ENCODE measurements at places on chromosomes 7 and 10.

- no peak overlapping the region for H3K4me3 ChIP-seq
- no peaks in the 10 kb centered on the region for H3K27me3 ChIP-seq
- DNase-seq = no peak
- H3K4me1 ChIP-seq = no peaks in the 10 kb centered on the region
- H3K36me3 ChIP-seq = no peaks in the 10 kb centered on the region
- H3K27ac ChIP-seq = no peak overlapping the region
Measured at GRCh38 chr7:31023877-31024276, 28.2 kb upstream of the ADCYAP1R1 start.

DNA sequence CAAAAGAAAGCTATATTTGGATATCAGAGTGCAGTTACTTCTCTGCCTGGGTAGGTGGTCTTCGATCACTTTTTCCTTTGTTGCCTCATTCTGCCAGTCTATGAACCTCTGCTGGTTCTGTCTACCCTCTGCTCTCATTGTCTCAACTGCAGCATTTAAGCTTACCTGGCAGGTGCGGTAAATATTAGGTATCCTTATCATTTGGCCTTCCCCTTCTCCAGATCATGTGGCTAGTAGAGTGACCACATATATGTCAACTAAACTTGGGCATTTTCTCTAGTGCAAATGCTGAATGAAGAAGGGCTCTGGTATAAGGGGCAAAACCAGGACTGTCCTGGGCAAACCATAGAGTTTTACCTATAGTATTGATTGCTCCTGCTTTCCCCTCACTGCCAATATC lies 180.8 kb downstream of the MDFIC start:
- H3K4me3 ChIP-seq = no peak overlapping the region
- no peak overlapping the region for H3K27ac ChIP-seq
- no peaks in the 10 kb centered on the region for H3K27me3 ChIP-seq
- no peaks in the 10 kb centered on the region for H3K4me1 ChIP-seq

- no peaks in the 10 kb centered on the region for H3K36me3 ChIP-seq
- H3K4me1 ChIP-seq = no peaks in the 10 kb centered on the region
- no peak overlapping the region for H3K4me3 ChIP-seq
- no peak for DNase-seq
Measured at GRCh38 chr7:73970801-73971229, 57.2 kb upstream of the ELN start.

DNA sequence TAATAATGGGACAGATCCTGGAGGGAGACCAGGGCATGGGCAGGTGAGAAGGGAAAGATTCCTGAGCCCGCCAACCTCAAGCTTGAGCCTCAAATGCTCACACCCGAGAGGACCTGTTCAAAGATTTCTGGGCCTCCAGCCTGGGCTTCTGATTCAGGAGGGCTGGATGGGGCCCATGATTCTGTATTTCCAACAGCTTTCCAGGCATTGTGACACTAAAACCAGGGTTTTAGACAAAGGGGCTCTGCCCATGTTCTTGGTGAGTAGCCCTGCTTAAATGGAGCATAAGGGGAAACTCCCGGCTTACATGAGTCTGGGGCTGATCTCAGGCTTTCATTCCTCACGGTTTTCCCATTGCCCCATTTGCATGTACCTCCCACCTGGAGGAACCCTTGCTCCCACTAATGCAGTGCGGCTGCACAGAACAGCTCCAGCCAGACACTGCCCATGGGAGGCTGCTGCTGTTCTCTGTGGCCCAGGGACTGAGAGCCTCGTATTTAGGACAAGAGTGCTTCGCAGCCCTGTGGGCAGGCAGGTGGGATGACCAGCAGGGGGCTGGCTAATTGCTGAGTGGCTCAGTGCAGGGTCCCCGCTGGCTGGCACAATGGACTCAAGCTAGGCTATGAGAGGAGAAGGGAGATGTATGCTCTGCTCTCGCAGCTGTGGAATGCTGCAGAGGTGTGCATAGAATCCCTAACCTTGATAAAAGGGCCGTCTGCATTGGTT lies 135.3 kb upstream of the COBL start:
- no peaks in the 10 kb centered on the region for H3K36me3 ChIP-seq
- DNase-seq = no peak
- H3K4me1 ChIP-seq = no peaks in the 10 kb centered on the region
- no peak overlapping the region for H3K27ac ChIP-seq
- no peaks in the 10 kb centered on the region for H3K27me3 ChIP-seq
- no peak overlapping the region for H3K4me3 ChIP-seq

- no peak overlapping the region for H3K27ac ChIP-seq
- no peaks in the 10 kb centered on the region for H3K36me3 ChIP-seq
- H3K4me1 ChIP-seq = no peaks in the 10 kb centered on the region
- DNase-seq = no peak
- peaks cover 5% of the 10 kb centered on the region for H3K27me3 ChIP-seq
- no peak overlapping the region for H3K4me3 ChIP-seq
Measured at GRCh38 chr10:132892004-132892403, 50.4 kb downstream of the CFAP46 start.

DNA sequence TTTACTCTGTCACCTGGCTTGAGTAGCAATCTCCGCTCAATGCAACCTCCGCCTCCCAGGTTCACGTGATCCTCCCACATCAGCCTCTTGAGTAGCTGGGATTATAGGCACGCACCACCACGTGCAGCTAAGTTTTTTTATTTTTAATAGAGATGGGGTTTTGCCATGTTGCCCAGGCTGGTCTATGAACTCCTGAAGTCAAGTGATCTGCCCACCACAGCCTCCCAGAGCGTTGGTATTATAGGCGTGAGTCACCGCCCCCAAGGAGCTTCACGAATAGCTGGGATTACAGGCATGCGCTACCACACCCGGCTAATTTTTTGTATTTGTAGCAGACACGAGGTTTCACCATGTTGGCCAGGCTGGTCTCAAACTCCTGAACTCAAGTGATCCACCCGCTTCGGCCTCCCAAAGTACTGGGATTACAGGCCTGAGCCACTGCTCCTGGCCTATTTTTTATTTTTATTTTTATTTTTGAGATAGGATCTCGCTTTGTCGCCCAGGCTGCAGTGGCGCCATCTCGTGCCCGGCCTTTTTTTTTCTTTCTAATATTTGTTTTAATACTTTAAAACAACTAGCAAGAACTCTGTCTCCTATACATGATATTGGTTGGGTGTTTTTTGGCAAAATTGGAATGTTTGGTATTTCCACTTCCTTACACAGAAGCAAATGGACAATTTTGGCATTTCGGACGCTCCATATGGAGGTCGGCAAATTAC lies 1.1 kb downstream of the EFCAB10 start:
- H3K4me3 ChIP-seq = no peak overlapping the region
- H3K36me3 ChIP-seq = no peaks in the 10 kb centered on the region
- DNase-seq = no peak
- no peak overlapping the region for H3K27ac ChIP-seq

DNA sequence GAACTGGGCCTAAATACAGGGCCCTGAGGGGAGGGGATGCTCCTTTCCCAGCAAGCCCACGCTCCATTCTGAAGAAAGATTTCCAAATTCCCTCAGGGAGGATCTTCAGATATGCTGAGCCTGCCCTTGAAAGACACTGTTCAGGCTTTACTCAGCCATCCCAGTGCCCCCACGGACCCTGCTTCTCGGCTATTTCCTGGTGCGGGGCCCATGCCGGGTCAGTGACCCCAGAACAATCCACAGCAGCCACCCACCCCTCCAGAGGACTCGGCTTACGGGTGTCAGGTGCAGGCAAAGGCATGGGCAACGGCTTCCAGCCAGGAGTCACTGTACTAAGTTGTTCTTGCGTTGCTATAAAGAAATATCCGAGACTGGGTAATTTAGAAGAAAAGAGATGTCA lies 137.1 kb downstream of the OAT start:
- DNase-seq = no peak
- H3K27me3 ChIP-seq = no peaks in the 10 kb centered on the region
- H3K4me1 ChIP-seq = no peaks in the 10 kb centered on the region
- no peaks in the 10 kb centered on the region for H3K36me3 ChIP-seq
- no peak overlapping the region for H3K4me3 ChIP-seq
- H3K27ac ChIP-seq = no peak overlapping the region

GRCh38 chr10:12826800-12827372 lies 174.6 kb downstream of the CCDC3 start:
- H3K4me1 ChIP-seq = no peaks in the 10 kb centered on the region
- no peaks in the 10 kb centered on the region for H3K36me3 ChIP-seq
- H3K27me3 ChIP-seq = no peaks in the 10 kb centered on the region
- H3K27ac ChIP-seq = no peak overlapping the region
- H3K4me3 ChIP-seq = no peak overlapping the region

DNA sequence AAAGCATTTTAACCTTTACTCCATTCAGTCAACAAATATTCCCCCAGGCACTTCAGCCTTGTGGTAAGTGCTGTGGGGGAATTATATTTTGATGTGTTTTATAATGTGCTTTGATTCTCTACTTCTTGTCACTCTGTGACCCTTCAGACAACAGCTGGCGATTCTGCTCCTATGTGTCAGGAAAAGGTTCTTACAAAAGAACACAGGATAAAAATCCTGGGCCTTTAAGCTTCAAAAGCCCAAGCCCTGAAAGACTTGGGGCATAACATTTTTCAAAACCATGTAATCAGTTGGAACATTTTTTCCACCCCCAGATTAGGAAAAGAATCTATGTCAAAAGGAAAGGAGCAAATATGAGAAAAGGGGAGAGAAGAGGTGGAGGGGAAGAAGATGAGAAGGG lies 37.8 kb upstream of the LRRC17 start:
- H3K4me3 ChIP-seq = no peak overlapping the region
- no peak for DNase-seq
- H3K4me1 ChIP-seq = no peaks in the 10 kb centered on the region
- H3K27ac ChIP-seq = no peak overlapping the region
- H3K36me3 ChIP-seq = no peaks in the 10 kb centered on the region

DNA sequence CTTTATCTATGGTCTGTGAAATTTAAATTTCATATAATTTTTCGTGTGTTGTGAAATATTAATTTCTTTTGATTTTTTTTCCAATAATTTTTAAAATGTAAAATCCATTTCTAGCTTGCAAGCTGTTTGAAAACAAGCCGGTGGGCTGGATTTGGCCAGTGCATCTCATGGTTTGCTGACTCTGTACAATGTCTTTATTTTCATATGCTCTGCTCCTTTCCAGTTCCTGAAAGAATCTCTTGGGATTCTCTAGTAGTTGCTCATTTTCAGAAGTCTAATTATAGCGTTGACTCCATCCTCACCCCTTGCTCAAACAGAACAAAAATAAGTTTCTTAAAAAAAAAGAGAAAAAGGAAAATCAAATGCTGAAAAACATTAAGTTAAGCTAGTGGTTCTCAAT lies 21.4 kb downstream of the UBN2 start:
- H3K4me1 ChIP-seq = no peaks in the 10 kb centered on the region
- no peak overlapping the region for H3K4me3 ChIP-seq
- no peak for DNase-seq
- no peaks in the 10 kb centered on the region for H3K36me3 ChIP-seq
- H3K27ac ChIP-seq = no peak overlapping the region

DNA sequence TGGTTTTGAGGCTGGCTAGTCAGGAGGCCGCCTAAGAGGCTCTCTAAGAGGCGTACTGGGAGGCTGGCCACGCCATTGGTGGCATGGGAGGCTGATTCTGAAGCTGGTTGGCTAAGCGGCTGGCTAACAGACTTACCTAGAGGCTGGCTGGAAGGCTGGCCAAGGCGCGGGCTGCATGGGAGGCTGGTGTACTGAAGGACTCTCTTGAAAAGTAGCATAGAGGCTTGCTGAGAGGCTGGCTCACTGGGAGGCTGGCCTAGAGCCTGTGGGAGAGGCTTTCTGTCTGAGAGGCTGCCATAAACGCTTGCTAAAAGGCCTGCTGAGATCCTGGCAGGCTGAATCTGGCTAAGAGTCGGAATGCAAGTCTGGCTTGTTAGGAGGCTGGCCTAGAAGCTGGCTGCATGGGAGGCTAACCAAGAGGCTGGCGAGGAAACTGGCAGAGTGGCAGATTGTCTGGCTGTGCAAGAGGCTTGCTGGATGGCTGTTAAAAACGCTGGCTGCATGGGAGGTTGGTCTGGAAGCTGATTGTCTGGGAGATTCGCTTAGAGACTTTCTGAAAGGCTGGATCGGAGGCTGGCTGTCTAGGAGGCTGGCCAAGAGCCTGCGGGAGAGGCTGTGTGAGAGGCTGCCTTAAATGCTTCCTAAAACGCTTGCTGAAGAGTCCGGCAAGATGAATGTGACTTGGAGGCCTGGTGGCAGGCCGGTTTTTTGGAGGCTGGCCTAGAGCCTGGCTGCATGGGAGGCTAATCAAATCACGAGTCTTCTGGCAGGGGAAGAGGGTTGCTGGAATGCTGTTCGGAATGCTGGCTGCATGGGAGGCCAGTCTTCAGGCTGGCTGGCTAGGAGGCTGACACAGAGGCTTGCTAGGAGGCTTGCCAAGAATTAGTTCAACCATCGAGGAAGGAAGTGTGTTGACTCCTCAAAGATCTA lies 134.2 kb downstream of the OR13A1 start:
- no peak for DNase-seq
- no peak overlapping the region for H3K4me3 ChIP-seq
- H3K27me3 ChIP-seq = no peaks in the 10 kb centered on the region
- H3K4me1 ChIP-seq = no peaks in the 10 kb centered on the region
- no peaks in the 10 kb centered on the region for H3K36me3 ChIP-seq
